ENCODE measurements at places on chromosomes 13 and 19.

DNA sequence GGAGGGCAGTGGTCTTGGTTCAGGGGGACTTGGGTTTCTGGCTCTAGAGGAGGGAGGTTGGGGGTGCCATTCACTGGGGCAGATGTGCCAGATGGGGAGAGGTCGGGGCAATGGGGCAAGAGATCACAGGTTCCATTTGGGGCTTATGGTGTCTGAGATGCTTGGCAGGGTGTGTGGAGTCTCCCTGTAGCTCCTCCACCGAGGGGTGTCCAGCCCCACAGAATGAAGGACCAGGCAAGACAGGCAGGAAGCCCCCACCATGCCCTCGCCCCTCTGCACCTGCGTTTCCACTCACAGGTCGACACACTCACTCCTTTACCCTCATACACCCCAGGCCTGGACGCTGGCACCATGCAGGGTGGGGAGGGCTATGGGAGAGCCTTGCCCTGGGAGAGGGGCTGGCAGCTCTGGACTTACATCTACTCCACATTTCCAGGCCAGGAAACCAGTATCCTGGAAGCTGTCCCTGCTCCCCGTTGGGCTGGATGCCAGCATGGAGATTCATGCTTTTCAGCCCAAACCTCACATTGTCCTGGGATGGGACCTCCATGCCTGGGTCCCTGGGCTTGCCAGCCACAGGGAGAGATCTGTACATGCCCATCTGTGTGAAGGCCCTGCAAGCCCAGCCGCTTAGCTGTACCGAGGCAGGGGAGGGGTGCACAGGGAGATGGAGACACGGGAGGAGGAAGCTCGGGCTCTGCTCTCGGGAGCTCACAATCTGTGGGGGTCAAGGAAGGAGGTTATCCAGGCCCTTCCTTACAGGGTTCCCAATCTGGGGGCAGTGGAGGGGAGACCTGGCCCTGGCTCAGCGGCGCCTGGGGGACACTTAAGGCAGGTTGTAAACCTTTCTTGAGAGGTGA is 77.1 kb downstream of the CHST8 start:
- DNase-seq: no peak

GRCh38 chr13:73873940-73874830 is 260.0 kb downstream of the KLF12 start:
- DNase-seq: no peak

GRCh38 chr13:80341101-80341755 is at the start of gene SPRY2:
TSS of gene SPRY2 (minus strand) at chr13:80341126. CDS start at chr13:80337705, 3,421 bp downstream.
- peak; percentile 26 for DNase-seq

DNA sequence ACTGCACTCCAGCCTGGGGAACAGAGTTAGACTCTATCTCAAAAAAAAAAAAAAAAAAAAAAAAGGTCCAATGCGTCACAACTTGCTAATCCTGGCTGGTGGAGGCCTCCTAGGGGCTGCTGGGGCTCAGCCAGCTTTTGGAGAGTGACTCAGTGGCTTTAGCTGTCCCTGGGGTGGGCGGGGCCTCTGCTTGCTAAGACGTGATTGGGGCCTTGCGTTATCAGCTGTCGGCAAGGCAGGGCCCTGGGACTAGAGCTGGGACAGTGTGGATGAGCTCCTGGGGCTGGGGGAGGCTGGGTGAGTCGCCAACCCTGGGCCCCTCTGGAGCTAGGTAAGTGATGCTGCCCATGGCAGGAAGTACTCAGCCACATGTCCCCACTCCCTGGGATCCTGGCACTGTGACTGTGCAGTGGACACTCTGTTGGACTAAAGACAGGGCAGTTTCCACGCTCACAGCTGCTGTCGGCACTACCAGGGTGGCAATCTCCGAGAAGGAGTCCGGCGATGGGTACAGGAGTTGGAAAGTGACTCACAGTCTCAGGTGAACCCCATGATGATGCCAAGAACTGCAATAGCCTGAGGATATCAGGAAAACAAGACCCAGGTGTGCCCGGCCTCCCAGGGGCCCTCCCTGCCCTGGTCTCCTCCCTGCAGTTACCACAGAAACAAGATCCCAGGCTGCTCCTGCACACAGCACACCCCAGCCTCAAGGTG is 32.2 kb downstream of the F2RL3 start:
- DNase-seq: no peak

DNA sequence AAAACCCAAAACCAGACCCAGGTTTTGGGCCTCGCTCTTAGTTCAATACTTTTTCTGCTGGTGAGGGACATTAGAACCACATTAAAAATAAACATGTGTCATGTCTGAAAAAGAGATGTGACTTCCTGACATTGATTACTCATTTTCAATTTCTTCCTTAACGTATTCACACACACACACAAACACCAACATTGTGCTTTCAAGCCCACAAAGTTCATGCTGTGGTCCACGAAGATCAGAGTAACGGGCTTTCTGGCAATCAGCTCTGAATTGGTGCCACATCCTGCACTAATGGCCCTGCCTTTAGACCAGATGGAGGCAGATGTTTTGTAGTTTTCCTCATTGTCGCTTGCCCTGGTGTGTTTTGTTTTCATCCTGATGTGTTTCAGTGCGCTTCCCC is 47.9 kb upstream of the POMP start:
- no peak for DNase-seq

DNA sequence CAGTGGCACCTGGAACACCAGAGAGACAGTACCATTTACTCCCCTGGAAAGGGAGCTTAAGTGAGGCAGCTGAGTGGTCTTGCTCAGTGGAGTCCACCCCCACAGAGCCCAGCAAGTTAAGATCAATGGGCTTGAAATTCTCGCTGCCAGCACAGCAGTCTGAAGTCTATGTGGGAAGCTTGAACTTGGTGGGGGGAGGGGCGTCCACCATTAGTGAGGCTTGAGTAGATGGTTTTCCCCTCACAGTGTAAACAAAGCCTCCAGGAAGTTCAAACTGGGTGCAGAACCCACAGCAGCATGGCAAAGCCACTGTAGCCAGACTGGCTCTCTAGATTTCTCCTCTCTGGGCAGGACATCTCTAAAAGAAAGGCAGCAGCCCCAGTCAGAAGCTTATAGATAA is 30.3 kb upstream of the CEACAM4 start:
- DNase-seq: peak; percentile 4

GRCh38 chr13:95296326-95296925 is 4.8 kb downstream of the ABCC4 start:
- peak; percentile 26 for DNase-seq

- DNase-seq: peak; percentile 17
These were observed 19.9 kb downstream of the ZSWIM9 start for GRCh38 chr19:48190288-48190884.

- DNase-seq: no peak
These were observed 487.7 kb upstream of the PRR20A start for GRCh38 chr13:56653043-56653442.

DNA sequence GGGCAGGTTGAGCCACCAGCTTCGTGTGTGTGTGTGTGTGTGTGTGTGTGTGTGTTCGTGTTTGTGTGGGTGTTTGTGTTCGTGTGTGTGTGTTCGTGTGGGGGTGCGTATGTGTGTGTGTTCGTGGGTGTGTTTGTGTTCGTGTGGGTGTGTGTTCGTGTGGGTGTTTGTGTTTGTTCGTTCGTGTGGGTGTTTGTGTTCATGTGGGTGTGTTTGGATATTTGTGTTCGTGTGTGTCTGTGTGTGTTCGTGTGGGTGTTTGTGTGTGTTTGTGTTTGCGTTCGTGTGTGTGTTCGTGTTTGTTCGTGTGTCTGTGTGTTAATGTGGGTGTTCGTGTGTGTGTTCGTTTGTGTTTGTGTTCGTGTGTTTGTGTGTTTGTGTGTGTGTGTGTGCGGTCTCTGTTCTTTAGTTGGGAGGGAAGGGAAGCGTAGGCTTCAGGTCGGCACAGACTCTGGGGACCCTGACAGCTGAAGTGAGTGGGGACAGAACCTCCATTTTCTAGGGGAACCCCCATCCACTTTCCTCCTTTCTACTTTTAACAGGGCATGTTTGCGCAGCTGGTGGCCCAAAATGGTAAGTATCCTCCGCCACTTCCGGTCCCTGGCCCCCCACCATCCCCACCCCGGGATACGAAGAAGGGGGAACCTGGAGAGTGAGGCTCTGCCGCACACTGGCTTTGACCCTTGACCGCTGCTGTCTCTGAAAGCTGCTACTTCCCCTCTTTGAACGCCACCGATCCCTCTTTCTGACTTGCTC is 1.6 kb downstream of the TNFSF9 start:
- peak; percentile 52 for DNase-seq

GRCh38 chr19:45376045-45376724 is 5.8 kb upstream of the ERCC2 start:
- DNase-seq: no peak

DNA sequence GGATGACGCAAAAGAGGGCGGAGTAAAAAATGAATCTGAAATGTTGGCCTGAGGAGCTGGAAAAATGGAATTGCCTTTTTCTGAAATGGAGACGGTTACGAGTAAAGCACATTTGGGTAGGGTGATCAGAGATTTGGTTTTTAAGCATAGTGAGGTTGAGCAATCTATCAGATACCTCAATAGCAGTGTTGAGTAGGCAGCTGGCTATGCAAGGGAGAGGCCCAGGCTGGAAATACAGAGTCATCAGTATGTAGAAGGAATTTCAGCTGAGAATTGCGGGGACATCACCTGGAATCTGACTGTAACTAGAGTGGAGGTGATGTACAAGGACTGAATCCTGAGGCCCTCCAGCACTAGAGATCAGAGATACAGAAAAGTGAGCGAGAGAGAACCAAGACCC is 224.8 kb downstream of the LMO7 start:
- no peak for DNase-seq

GRCh38 chr19:16912780-16913179 is 24.0 kb downstream of the F2RL3 start:
- DNase-seq: no peak

DNA sequence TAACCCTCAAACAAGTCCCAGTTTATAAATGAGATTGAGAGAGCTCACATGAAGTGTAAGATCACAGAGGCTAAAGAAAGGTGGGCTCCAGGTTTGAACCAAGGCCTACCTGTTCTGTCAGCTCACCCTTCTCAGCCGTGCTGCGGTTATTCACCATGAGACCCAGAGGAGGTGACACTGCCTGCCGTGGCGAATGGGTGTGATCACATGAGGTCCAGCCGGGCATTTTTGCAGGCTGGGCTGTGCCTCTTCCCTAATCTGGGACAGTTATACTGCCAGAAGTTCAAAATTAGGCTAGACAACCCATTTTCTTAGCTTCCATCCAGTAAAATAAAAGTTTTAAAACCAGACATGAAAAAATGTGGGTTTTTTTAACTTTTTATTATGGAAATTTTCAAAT is 146.8 kb downstream of the FOXO1 start:
- DNase-seq: no peak

GRCh38 chr13:51364404-51365008 is 25.0 kb downstream of the SERPINE3 start:
- no peak for DNase-seq

DNA sequence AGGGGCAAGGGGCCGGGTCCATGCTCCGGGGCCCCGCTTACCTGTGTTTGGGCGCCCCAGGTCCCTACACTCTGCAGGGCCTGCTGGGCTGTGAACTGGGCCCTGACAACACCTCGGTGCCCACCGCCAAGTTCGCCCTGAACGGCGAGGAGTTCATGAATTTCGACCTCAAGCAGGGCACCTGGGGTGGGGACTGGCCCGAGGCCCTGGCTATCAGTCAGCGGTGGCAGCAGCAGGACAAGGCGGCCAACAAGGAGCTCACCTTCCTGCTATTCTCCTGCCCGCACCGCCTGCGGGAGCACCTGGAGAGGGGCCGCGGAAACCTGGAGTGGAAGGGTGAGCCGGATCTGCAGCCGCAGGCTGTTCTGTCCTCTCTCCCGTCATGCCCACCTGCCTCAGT is 1.7 kb downstream of the FCGRT start:
- DNase-seq: no peak

DNA sequence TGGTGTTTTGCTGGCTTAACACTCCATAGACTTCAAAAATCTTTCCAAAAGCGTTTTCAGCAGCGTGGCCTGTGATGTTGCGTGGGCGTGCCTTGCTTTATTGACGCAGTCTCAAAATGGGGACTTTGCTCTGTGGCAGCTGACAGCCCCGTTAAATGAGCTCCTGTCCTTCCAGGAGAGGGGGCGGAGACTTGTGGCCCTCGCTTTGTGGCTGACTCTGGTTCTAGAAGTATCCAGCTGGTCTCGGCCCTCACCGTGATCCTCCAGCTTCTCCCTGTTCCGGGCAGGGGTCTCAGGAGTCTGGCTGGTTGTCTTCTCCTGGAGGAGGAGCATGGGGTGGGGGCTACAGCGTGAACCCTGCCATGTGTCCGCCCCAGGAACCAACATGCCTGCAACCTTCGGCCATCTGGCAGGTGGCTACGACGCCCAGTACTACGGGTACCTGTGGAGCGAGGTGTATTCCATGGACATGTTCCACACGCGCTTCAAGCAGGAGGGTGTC is 8.4 kb upstream of the ZNF554 start:
- DNase-seq: no peak

DNA sequence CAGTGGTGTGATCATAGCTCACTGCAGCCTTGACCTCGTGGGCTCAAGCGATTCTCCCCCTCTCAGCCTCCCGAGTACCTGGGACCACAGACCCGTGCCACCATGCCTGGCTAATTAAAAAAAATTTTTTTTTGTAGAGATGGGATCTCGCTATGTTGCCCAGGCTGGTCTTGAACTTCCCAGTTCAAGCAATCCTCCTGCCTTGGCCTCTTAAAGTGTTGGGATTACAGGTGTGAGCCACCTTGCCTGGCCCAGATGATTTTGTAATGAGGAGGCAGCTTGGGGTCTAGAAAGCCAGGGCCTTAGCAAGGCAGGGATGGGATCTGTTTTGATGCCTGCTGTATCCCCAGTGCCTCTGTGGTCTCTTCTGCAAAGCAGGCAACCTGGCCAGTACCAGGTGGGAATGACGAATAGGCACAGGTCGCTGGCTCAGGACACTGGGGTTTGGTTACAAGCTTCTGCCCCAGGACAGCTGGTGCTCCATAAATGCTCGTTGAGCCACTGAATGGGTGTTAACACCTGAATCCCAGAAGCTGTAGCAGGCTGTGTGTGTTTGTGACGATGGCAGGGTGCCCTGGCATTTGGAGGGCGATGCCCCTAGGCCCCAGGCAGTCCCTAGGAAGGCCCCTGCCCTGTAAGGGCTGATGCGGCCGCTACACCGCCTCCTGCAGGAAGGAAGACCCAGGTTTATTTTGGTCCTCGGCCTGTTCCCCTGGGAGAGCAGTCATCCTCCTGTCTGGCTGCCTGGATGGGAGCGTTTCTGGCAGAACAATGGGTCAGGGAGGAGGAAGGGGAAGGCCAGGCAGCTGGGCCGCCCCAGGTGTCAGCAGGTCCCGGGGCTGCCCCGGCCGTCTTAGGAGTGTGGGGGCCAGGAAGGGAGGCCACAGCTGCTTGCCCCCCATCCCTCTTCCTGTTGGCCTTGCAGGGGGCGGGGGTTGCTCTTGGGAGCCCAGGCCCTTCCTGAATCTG is 8.6 kb downstream of the TNFAIP8L1 start:
- no peak for DNase-seq

GRCh38 chr13:46522748-46523030 is 30.3 kb upstream of the LRCH1 start:
- no peak for DNase-seq

- DNase-seq: no peak
These were observed 45.9 kb downstream of the PCDH9 start for GRCh38 chr13:67184247-67184646.

GRCh38 chr13:102286326-102286725 is 115.5 kb downstream of the FGF14 start:
- no peak for DNase-seq

GRCh38 chr13:90673746-90674145 is 673.7 kb upstream of the MIR17HG start:
- DNase-seq: no peak
